ENCODE measurements at places on chromosomes 2 and 18. TPM values are rescaled to one million over a fixed set of nuclear protein-coding genes. Genes with fewer than 3 reads are reported as not detected.

- H3K4me3 ChIP-seq: no peak overlapping the region
- DNase-seq: no peak
- H3K36me3 ChIP-seq: no peaks in the 10 kb centered on the region
These were observed 5.9 kb downstream of the GALR1 start for GRCh38 chr18:77255426-77256105.

DNA sequence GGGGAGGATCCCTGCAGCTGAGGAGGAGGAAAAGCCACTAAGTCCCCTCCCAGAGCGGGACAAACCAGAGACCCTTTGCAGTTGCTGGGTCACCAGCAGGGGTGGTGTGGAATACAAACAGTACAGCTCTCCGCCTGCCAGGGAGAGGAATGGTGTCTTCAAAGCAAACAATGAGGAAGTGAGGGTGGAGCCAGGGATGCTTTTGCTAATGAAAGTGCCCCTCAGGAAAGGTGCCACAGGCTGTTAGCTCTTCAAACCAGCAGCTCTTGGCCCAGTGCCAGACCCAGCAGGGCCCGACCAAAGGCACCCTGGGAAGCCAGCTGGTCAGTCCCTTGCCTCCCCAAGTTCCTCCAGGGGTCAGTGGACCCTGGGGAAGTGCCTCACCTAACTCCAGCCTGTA is 102.8 kb downstream of the HIBCH start:
- no peaks in the 10 kb centered on the region for H3K36me3 ChIP-seq
- DNase-seq: no peak
- no peak overlapping the region for H3K4me3 ChIP-seq
- no peaks in the 10 kb centered on the region for H3K4me1 ChIP-seq

DNA sequence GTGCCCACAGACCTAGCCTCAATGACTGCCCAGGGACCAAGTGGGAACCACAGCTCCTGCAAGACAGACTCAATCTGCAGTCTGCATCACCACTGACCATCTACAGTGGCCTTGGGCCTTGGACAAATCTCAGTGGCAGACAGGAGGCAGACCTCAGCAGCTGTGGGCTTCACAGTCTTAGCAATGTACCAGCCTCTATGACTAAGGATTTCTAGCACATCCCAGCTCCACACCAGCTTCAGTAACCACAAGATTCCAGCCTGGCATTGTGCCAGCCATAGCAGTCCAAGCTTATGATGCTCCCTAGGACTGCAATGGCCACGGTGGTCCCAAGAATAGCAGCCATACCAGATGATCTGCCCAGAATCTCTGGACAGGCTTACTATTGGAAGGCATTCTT is 19.6 kb upstream of the WDR75 start:
- no peak overlapping the region for H3K27ac ChIP-seq
- no peaks in the 10 kb centered on the region for H3K36me3 ChIP-seq
- H3K27me3 ChIP-seq: no peaks in the 10 kb centered on the region
- no peak for DNase-seq
- H3K4me3 ChIP-seq: no peak overlapping the region
- no peaks in the 10 kb centered on the region for H3K4me1 ChIP-seq

DNA sequence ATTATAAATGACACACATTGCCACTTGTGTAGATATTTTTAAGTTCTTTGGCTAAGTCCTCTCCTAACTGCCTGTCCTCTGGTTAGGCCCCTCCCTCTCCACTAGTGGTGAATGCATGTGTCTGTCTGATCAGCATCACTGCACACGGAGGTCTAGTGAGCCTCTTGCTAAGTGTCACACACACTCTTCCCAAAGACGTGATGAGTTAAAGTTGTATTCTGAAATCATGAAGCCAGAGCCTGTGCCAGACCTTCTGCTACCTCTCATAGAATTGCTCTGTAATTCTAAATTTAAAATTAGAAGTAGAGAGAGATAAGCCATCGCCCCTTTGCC is 41.3 kb downstream of the RALB start:
- DNase-seq: no peak
- H3K36me3 ChIP-seq: peaks cover 5% of the 10 kb centered on the region
- H3K27me3 ChIP-seq: no peaks in the 10 kb centered on the region

Gene NFATC1
- 46.7 TPM for total RNA-seq

DNA sequence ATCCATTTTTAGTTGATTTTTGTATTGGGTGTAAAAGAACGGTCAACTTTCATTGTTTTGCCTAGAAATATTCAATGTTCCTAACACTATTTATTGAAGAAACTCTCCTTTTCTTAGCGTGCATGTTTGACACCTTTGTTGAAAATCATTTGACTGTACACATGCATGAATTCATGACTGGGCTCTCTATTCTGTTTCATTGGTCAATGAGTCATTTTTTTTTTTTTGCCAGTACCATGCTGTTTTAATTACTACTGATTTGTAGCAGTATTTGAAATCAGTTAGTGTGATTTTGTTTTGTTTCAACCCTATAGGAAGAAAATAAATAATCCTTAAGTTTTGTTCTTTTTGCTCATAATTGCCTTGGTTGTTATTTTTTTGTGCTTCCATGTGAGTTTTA is 828.7 kb downstream of the SUCLG1 start:
- H3K4me3 ChIP-seq: no peak overlapping the region
- H3K4me1 ChIP-seq: no peaks in the 10 kb centered on the region
- H3K27me3 ChIP-seq: no peaks in the 10 kb centered on the region
- no peak for DNase-seq
- H3K36me3 ChIP-seq: no peaks in the 10 kb centered on the region

Gene ZDBF2
- 7.2 TPM for total RNA-seq

DNA sequence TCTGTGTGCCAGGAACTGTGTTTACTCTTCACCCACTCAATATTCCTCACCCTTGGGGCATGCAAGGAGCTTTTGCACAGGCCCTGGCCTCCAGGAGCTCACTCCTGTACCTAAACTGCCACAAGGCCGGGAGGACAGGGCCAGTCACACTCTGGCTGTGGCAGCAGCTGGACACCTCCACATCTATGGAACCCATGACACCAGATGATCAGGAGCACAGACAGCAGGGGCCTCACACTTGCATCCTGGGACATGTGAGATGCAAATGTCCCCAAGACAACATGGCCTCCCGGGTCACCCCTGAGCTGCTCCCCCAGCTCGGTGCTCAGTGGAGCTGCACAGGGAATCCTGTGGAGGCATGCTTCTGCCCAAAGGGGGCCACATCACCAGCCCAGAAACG is 61.8 kb upstream of the SLC66A3 start:
- H3K4me3 ChIP-seq: no peak overlapping the region
- H3K27ac ChIP-seq: no peak overlapping the region
- no peaks in the 10 kb centered on the region for H3K4me1 ChIP-seq
- no peak for DNase-seq
- no peaks in the 10 kb centered on the region for H3K27me3 ChIP-seq

Gene LBX2
- 0.94 TPM for total RNA-seq

Gene KLHL29
- 0.13 TPM for total RNA-seq

Gene PLA2R1
- total RNA-seq: not detected

- H3K27me3 ChIP-seq: no peaks in the 10 kb centered on the region
- H3K36me3 ChIP-seq: no peaks in the 10 kb centered on the region
- no peak overlapping the region for H3K4me3 ChIP-seq
- H3K4me1 ChIP-seq: no peaks in the 10 kb centered on the region
These were observed 188.4 kb downstream of the PPP1R1C start for GRCh38 chr2:182173944-182174622.

DNA sequence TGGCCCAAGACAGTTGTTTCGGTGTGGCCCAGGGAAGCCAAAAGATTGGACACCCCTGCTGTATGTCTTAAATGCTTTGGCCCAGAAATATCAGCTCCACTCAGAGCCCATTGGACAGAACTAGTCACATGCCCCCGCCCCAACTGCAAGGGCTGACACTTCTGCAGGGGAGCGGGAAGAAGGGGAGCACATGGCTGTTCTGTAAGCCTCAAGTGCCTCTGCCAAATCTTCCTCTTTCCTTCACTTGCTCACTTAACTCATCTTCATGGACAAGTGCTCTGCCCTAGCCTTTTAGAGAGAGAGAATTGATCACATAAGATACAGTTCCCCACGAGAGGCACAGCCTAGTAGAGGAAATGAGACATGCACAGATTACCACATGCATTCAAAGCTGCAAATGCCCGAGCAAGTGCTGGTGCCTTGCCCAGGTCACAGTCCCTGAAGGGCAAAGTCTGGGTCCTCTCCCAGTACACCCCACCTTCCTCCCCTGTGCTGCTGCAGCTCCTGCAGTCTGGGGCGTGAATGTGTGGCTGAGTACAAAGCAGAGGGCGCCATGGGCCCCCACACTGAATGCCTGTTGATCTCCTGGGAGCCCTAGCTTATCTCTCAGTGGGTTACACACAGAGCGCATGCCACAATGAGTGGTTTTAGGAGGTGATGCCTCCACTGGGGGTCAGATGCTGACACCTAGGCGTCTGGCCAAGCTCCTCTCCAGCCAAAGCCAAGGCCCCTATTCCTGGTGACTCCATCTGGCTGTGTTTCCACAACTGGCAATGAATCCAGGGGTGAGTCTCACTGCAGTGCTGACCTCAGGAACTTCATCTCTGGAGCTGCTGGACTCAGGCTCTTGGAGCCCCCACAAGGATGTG is 135.3 kb downstream of the CTIF start:
- no peak overlapping the region for H3K27ac ChIP-seq
- no peak overlapping the region for H3K4me3 ChIP-seq
- H3K27me3 ChIP-seq: no peaks in the 10 kb centered on the region
- no peaks in the 10 kb centered on the region for H3K36me3 ChIP-seq
- DNase-seq: no peak
- no peaks in the 10 kb centered on the region for H3K4me1 ChIP-seq

DNA sequence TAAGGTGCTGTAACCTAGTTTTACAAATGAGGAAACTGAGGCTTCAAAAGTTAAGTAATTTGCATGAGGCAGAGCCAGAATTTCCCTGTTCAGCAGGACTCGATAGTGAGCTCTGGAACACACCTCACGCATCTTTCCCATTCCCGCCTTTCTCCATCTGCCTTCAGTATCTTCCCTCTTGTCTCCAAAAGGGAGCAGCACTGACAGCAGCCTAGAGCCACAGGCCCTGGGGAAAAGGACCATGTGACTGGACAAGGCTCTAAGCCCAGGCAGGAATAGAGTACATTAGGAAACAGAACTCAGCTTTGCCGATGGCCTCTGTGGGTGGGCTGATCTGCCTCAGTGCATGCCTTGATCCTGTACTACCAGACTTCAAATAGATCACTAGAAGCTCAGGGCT is 21.5 kb downstream of the GPR155 start:
- peaks cover 10% of the 10 kb centered on the region for H3K36me3 ChIP-seq
- H3K27ac ChIP-seq: no peak overlapping the region
- no peaks in the 10 kb centered on the region for H3K4me1 ChIP-seq
- no peak overlapping the region for H3K4me3 ChIP-seq
- DNase-seq: no peak

GRCh38 chr18:55318951-55319441 is 269.0 kb downstream of the TCF4 start:
- H3K27me3 ChIP-seq: no peaks in the 10 kb centered on the region
- no peak overlapping the region for H3K27ac ChIP-seq
- H3K4me1 ChIP-seq: no peaks in the 10 kb centered on the region
- no peak for DNase-seq
- H3K4me3 ChIP-seq: no peak overlapping the region
- no peaks in the 10 kb centered on the region for H3K36me3 ChIP-seq

Gene DLX1
- total RNA-seq: not detected

- H3K36me3 ChIP-seq: no peaks in the 10 kb centered on the region
- H3K4me1 ChIP-seq: no peaks in the 10 kb centered on the region
- DNase-seq: no peak
These were observed 250.9 kb downstream of the OTX1 start for GRCh38 chr2:63301481-63301880.

GRCh38 chr18:46387441-46388131 is 269.4 kb downstream of the LOXHD1 start:
- H3K4me3 ChIP-seq: no peak overlapping the region
- no peaks in the 10 kb centered on the region for H3K4me1 ChIP-seq
- H3K27ac ChIP-seq: no peak overlapping the region
- no peak for DNase-seq
- no peaks in the 10 kb centered on the region for H3K27me3 ChIP-seq

- DNase-seq: no peak
- H3K36me3 ChIP-seq: no peaks in the 10 kb centered on the region
- no peaks in the 10 kb centered on the region for H3K4me1 ChIP-seq
- H3K27ac ChIP-seq: no peak overlapping the region
These were observed 47.1 kb downstream of the FOSL2 start for GRCh38 chr2:28439763-28440162.

Gene SPDYA
- 0.84 TPM for total RNA-seq

- no peak for DNase-seq
- no peaks in the 10 kb centered on the region for H3K27me3 ChIP-seq
- no peak overlapping the region for H3K27ac ChIP-seq
- no peaks in the 10 kb centered on the region for H3K4me1 ChIP-seq
- no peaks in the 10 kb centered on the region for H3K36me3 ChIP-seq
These were observed 144.9 kb upstream of the PXDN start for GRCh38 chr2:1889099-1889650.

DNA sequence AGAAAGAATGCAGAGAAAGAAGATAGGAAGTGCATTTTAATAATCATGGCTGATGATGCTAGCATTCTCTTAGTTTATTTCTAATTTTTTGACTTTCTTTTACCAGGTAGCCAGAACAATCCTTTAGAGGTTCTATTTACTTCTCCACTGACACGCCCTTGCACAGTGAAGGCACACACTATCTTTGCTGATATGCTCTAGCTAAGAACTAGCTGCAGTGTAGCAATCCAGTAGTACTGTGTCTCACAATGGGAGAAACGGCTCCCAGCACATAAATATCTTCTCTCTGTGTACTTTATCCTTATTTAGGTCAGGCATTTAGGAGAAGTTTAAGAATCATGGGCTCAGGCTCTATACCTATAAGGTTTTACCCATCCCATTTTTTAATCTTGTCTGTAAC is 1005.4 kb downstream of the LRP1B start:
- H3K36me3 ChIP-seq: no peaks in the 10 kb centered on the region
- H3K27me3 ChIP-seq: no peaks in the 10 kb centered on the region
- no peak for DNase-seq
- H3K4me1 ChIP-seq: no peaks in the 10 kb centered on the region
- no peak overlapping the region for H3K27ac ChIP-seq
- H3K4me3 ChIP-seq: no peak overlapping the region

Measured in CD8-positive, alpha-beta memory T cell (primary cell).